ENCODE measurements at places on chromosomes 5 and 9.

DNA sequence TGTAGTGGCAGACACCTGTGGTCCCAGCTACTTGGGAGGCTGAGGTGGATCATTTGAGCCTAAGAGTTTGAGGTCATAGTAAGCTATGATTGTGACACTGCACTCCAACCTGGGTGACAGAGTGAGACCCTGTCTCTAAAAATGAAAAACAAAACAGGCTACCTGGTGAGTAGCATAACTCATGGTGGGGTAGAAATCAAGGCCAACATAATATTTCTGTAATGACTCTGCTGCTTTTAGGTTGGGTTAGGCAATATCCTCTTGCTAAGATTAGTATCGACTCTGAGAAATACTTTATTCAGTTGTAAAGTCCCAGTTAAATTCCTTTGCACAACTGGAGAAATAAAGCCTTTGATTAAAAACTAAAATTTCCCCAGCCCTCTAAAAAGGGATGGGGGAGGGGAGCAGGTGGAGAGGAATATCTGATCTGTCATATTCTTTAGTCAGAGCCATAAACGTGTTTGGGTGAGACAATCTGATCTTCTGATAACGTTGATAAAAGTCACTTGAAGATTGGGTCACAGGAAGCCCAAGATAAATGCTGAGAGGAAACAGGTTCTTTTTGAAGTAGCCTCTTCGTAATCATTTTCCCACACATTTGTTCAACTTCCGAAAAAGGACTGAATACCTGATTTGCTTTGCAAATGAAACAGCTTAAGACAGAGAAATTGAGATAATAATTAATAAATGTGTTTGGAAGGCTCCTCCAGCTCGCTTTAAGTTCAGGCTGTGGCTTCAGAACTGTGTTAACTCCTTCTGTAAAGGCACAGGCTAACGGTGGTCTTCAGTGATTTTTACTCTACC is 14.9 kb downstream of the IL4 start:
- no peak for DNase-seq

DNA sequence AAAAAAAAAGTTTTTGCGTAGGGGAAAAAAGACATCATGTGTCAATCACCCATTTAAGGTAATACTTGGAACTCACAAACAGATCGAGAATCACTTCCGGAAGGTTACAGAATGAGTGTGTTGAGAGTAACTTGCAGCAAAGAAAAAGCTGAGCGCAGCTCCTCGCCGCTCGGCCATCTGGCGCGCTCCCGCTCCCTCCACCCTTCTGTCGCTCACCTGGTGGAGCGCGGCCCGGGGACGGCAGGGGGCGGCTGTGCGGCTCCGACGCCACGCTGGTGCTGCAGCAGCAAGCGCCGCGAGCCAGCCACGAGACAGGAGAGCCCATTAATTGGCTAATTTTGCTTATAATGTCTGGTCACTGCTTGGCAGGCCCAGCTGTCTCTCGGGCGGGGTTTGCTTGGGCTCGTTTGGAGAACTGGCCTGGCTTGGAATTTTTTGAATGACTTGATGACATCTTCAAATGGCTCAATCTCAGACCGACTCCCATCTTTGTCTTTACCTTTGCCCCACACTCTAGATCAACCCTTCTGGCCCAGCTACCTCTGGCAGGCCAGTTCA is 601.8 kb downstream of the CCDC171 start:
- DNase-seq, result peak; percentile 15

DNA sequence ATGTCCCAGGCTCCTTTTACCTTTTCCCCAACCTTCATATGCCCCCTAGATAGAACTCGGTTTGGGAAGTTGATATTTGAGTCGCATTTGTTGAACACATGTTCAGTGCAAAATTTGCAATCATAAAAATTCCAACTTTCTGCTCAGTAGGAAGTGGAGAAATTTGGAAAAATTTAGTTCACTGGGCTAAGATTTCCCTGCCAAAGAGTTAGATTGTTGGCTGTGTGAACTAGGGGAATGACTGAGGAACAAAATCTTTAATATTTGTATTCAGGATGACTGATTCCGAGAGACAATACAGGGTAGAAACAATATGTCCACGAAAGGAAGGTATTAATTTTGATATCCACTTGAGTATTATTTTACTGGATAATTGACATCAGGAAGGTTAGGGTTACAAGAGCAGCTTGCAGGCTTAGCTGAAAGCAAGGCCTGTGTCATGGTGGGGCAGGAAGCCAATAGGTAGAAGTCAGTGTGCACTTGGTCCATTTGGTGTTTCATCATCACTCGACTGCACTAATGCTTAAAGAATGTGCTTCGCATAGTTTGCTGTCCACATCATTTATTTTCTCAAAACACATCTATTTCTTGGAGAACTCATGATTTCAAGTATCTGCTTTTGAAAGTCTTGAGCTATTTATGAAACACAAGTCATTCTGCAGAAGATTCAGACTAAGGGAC is 59.4 kb upstream of the GNA14 start:
- DNase-seq, result no peak

- DNase-seq, result no peak
Measured at GRCh38 chr5:122015471-122015870, 53.7 kb downstream of the SRFBP1 start.

DNA sequence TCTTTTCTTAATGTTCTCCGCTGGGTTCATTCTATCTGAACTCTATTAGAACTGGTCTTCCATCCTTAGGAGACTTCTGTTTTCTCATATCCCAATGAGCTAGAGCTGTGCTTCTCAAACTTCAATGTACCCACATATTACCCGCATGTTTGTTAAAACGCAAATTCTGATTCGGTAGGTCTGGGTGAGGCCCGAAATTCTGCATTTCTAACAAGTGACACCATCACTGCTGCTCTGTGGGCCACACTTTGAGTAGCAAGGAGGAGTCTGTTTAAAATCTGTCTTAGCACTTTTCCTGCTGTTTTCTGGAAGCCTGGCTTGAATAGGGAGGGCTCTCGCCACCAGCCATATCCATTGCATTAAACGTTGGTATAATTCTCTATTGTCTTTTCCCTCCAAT is 151.9 kb upstream of the CLINT1 start:
- no peak for DNase-seq

- DNase-seq, result no peak
Measured at GRCh38 chr5:74041913-74042312, 415.9 kb downstream of the ARHGEF28 start.

- no peak for DNase-seq
Measured at GRCh38 chr5:144135113-144135762, 35.2 kb downstream of the YIPF5 start.

DNA sequence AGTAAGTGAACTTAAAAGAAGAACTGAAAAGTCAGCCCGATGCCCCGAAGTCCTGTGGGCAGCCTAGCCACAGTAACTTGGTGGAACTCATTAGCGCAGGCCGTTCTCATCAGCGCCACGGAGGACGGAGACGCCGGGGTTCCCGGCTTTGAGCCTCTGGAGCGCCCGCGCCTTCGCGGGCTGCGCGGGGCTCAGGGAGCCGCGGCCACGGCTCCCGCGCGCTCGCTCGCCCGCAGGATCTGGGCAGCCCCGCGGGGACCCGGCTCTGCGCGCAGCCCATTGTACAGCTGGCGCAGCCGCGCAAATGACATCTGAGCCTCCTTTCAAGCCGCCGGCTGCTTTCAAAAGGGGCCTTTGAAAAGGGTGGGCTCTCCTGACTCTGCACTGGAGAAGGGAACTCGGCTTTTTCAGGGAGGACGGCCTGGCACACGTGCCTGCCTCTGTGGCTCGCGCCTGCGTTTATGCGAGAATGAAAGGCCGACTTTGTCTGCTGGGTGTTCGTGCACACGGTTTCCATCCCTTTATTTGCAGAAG is 40.7 kb downstream of the TLR4 start:
- no peak for DNase-seq

- DNase-seq, result no peak
Measured at GRCh38 chr9:135214706-135215105, 127.2 kb downstream of the OLFM1 start.

DNA sequence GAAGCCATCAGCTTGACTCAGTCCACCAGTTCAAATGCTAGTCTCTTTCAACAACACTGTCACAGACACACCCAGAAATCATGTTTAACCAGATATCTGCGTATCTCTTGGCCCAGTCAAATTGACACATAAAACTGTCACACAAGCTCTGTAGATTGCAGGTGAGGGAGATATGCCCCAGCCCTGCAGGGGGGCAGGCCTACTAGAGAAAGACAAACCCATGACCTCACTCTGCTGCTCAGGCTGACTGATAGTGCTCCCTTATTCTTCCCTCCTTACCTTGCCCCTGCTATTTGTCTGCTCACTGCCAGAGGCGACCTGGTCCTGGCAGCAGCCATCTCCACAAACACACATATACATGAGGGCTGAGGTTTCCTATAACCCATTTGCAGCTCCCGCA is 351.3 kb downstream of the DRD1 start:
- no peak for DNase-seq

GRCh38 chr5:109354761-109355160 is 55.0 kb downstream of the PJA2 start:
- DNase-seq, result no peak

GRCh38 chr9:6811436-6811835 is 53.7 kb downstream of the KDM4C start:
- DNase-seq, result no peak

Measured in activated CD8-positive, alpha-beta memory T cell treated with anti-CD3 and anti-CD28 coated beads for 1 hour (primary cell).